ENCODE measurements at places on chromosomes 4 and X. TPM values are rescaled to one million over a fixed set of nuclear protein-coding genes. Genes with fewer than 3 reads are reported as not detected.

DNA sequence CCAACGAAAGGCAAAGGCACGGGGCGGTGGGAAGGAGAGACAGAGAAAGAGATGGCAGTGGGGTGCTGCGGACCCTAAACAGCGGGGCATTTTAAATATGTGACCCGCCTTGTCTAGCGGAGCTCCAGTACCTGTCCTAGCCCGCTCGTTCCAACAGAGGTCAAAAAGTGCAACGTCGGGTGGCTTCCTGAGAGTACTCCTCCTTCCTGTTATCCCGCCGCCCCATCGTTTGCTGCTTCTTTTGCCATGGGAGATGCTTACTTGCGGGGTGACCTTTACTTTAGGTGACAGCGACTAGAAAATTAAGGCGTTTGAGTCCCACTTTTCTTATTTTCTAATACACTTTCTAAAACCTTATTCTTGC is 735 bp downstream of the NRK start:
- H3K27me3 ChIP-seq: peaks cover 14% of the 10 kb centered on the region
- H3K4me1 ChIP-seq: no peaks in the 10 kb centered on the region
- no peak overlapping the region for H3K27ac ChIP-seq
- peak overlapping the region; percentile 55 for H3K4me3 ChIP-seq
- DNase-seq: no peak

DNA sequence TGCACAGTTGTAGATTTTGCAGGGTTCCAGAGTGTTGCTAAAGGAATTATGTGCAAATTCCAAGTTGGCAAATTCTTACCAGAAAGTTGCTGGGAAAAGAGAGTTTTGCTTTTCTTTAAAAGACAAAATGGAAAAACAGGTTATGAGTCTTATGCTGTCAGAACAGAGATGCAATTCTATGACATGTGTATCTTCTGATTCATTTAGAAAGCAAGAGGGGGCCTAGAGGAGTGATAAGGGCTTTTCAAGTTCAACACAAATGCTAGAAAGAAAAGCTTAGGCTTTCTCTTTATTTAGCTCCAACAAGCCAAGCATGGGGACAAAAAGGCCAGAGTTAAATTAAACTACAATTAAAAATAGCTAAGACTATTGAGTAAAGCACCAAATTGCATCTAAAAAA is 72.4 kb upstream of the GATB start:
- no peak for DNase-seq
- H3K27me3 ChIP-seq: no peaks in the 10 kb centered on the region
- H3K36me3 ChIP-seq: no peaks in the 10 kb centered on the region
- H3K4me3 ChIP-seq: no peak overlapping the region
- H3K27ac ChIP-seq: no peak overlapping the region

KIT gene
- polyA plus RNA-seq: 0.66 TPM

DNA sequence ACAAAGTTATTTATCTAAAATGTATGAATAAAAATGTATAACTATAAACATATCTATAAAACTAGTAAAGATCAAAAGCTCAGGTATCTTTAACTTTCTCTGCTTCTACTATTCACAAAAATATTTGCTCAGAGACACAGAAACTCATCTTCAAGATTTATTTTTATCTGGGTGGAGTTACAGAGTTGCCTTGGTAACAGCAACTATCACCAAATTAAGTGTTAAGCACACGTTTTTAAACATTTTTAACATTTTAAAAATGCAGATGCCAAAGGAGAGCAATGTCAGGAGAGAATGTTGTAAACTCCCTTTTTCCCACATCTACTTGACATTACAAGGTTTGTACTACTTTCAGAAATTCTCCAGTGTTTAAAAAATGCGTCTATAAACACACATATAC is 71.4 kb downstream of the SNCA start:
- H3K36me3 ChIP-seq: no peaks in the 10 kb centered on the region
- no peak for DNase-seq
- H3K27ac ChIP-seq: peak overlapping the region; percentile 46
- H3K4me3 ChIP-seq: no peak overlapping the region
- H3K4me1 ChIP-seq: peaks cover 10% of the 10 kb centered on the region
- H3K27me3 ChIP-seq: no peaks in the 10 kb centered on the region

Measured in adrenal gland (tissue), 19 donors.